ENCODE measurements at places on chromosomes 1 and 21.

DNA sequence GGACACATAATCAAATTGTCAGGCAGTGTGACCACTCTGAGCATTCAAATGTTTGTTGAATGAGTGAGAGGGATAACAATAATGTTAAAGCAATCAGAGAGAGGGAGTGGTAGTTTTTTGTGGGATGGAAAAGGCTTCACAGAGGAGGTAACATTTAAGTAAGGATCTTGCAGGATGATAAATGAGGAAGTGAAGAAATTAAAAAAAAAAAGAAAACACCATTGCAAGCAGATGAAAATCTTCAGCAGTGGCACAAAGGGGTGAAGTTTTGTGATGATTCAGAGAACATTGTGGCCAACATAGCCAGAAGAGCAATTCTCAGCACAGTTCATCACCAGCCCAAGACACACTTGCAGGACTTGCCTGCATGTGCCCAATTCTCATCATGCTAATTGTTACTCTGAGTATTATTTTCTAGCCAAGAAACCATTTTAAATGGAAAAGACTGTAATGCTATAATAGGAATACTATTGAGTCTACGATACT, 35.0 kb downstream of the OVGP1 start:
- DNase-seq, result no peak

- DNase-seq, result no peak
These were observed 31.9 kb downstream of the PRDM15 start for GRCh38 chr21:41847066-41847804.

DNA sequence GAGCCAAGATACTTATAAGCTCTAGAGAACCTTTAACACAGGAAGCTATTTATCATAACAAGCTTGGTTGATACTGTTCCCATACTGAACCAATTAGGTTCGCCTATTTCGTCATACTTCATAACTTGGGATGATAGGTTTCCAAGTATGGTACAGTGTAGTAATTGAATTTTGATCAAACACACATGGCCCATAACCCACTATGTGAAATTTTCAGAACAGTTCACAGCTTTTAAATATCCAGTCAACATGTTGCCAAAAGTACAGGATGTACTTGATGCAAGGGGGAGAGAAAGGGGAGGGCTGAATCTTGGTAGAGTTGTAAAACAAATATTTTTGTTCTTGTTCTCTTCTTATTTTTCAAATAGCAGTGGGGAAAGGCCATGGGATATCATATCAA, 86.6 kb downstream of the TM2D1 start:
- DNase-seq, result no peak

GRCh38 chr1:215986401-215986800, 419.3 kb downstream of the KCTD3 start:
- DNase-seq, result no peak

GRCh38 chr1:108533351-108534083, 26.4 kb upstream of the EEIG2 start:
- no peak for DNase-seq
